ENCODE measurements at places on chromosomes 12 and 14. TPM values are rescaled to one million over a fixed set of nuclear protein-coding genes. Genes with fewer than 3 reads are reported as not detected.

Gene CMA1
- total RNA-seq = not detected

Gene LTBP2
- total RNA-seq = 14.4 TPM

Gene TAMALIN
- 17.7 TPM for total RNA-seq

Gene NEUROD4
- total RNA-seq = not detected

Gene PLA2G1B
- not detected for total RNA-seq

Gene FLVCR2
- 6.2 TPM for total RNA-seq

Gene FLRT2
- 256 TPM for total RNA-seq

Gene FBXL14
- total RNA-seq = 20.1 TPM

Gene RASSF8
- 46.0 TPM for total RNA-seq

Gene ANKRD33
- total RNA-seq = 0.64 TPM

Gene PRB3
- total RNA-seq = not detected

Gene ART4
- total RNA-seq = 2.7 TPM

Gene KLHL33
- 1.5 TPM for total RNA-seq

Gene EGLN3
- total RNA-seq = 37.1 TPM

Gene CD27
- 0.12 TPM for total RNA-seq

Data from metanephros (tissue), 2 donors.